CMK (cell line): ENCODE measurements at places on chromosomes 1 and 21.

DNA sequence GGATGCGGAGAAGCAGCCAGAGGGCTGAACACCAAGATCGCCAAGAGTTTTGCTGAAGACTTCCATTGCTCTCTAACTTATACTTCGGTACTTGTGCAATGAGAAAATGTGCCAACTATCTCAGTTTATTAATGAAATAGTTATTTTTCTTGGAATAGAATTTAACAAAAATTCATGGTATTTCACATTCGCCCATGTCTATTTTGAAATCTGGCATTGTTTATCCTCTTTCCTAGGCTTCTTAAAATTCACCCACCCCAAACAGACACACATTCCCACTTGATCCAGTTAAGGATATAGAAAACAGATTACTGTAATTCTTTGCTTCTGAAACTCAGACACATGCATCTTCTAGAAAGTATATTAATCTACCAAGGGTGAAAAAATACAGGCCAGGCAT lies 56.3 kb upstream of the ADAMTS5 start:
- DNase-seq: no peak

- DNase-seq: no peak
Measured at GRCh38 chr1:74689621-74690363, 16.2 kb upstream of the ERICH3 start.

DNA sequence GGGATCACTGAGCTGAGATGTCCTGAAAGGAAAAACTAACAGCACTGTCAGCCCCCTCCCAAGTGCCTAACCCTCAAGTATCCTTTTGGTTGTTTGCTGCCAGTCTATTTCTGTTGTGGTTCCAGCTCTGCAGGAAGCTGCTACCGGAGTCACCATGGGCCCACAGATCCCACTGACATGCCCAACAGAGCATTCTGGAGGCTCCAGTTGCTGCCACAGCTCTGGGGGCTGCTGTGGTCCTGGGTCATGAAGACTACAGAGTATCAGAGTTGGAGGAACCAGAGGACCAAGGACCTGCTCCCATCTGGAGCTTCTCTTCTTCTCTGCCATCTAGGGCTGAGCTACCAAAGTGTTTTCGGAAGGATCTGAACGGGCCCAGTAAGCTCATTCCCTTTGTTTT lies 910 bp downstream of the LCE3A start:
- DNase-seq: no peak

DNA sequence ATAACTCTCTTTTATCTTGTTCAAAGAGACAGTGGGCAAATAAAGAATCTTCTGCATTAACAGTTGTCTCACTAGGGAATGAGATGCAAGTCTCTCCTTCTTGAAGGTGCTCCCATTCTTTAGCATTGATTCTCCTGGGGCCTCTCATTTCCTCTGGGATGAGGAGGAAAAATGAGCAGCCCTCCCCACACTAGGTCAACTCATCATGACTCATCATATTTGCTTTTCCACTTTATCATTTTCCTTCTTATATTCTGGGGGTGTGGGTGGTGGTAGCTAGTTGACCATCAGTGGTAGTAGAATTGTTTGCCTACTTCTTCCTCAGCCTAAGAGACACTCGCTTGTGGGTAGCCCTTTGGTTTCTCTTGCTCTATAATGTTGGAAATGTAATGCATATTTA lies 182.0 kb upstream of the C1orf87 start:
- DNase-seq: no peak

DNA sequence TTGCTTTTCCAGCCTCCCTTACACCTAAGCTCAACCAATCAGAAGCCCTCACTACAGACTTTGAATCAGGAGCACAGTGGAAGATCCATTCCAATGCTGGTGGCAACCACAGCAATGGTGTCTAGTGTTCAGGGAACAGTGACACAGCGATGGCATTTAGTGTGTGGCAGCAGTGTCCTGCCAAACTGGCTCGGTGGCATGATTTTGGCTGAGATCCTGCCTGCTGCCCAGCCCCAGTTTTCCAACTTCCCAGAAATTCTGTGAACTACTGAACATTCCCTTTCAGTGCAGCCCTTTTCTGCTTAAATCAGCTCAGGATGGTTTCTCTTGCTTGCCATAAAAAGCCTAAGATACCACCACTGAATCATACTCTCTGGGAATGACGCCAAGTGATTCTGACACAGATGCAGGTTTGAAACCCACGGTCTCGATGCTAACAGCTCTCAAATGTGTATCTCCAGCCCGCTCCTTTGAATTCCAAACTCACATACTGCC lies 8.8 kb downstream of the ASAP3 start:
- DNase-seq: no peak

DNA sequence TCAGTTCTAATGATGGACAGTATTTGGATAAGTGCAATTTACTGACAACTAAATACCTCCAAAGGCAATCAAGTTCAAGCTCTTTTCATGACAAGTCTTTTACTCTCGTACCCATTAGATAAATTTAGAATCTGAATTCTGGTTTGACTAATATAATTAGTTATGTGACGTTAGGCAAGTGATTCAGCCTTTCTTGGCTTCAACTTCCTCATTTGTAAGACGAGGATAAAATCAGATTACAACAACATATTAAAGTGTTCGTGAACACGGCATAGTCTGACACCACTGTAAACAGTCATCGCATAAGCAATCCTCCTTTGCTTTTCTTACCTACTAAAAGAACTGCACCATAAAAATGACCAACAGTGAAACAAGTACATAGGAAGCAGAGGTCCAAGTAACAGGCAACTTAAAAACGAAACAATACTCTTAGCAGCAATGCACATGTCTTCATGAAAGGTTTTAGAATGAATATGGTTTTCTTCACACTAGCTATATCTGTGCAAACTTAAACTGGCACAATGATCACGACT lies 25.7 kb downstream of the COA6 start:
- no peak for DNase-seq

- DNase-seq: no peak
Measured at GRCh38 chr1:152817309-152817708, 5.5 kb downstream of the LCE1B start.

GRCh38 chr1:116674751-116675150 lies 7.2 kb upstream of the IGSF3 start:
- DNase-seq: no peak
